ENCODE measurements at places on chromosomes 4 and X.

DNA sequence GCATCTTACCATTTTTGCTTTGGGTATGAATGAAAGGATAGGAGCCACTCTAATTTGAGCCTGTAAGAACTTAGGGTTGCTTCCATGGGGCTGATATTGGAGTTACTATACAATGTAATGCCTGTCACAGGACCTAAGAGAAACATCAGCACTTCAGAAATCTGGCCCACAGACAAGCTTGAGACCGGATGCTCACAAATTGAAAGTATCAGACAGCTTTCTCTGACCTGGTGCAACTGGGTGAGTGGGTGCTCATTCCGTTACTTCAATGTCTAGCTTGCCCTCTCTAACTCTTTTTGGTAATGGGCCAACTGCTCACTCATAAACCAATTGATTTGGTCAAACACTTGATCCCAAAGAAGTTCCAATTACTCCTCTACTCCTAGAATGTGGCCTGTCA is 62.1 kb downstream of the GPC4 start:
- no peak for DNase-seq

GRCh38 chr4:95532305-95532704 is 16.5 kb downstream of the UNC5C start:
- DNase-seq = no peak

GRCh38 chr4:179634862-179635261 is 2192.6 kb upstream of the AGA start:
- no peak for DNase-seq

GRCh38 chrX:10121787-10122186 is 35.0 kb upstream of the CLCN4 start:
- DNase-seq = no peak

DNA sequence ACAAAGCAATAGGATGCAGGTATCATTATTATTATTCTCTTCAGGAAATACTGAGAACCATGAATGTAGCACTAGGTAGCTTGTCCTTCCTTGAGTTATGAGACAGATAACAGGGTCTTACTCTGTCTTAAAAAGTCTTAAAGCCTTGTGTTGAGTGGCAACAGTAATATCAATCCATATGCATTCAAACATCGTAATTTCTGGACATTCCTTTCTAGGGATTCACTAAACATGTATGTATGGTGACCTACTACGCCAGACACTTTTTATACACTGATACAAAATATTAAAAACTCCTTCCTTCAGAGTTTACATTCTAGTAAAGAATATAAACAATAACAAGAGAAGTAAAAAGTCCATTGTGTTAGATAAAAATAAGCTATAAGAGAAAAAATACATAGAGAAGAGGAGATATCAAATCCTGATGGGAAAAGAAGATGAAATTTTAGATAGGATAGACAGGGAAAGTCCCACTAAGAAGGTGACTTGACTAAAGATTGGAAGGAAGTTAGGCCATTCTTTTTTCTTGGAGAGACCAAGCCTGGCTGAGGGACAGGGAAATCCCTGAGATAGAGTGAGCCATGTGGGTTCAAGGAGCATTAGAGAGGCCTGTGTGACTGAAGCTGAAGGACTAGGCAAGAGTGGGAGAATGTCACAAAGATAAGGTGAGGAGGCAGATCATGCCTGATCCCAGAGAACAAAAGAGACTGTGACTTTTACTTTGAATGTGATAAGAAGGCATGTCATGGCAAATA is 5.0 kb upstream of the DDX60L start:
- DNase-seq = no peak

DNA sequence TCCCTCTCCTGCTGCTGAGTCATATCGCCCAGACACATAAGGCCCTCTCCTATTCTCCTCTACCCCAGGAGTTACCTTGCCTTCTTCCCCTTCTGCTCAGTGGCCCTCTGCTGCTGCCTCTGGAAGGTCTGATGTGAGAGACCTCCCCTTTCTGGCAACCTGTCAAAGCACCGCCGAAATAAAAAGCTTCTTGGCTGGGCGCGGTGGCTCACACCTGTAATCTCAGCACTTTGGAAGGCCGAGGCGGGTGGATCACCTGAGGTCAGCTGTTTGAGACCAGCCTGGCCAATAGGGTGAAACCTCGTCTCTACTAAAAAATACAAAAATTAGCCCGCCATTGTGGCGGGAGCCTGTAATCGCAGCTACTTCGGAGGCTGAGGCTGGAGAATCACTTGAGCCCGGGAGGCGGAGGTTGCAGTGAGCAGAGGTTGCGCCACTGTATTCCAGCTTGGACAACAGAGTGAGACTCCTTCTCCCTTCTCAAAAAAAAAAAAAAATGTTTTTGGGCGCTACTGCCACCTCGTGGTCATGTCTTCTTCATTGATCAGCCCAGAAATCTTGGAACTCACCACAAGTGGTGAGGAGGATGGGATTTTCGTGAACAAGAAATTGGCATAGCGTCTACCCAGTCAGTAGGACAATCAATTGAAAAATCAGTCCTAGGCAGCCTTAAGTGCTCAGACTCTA is 8.6 kb upstream of the ZXDA start:
- DNase-seq = peak; percentile 61

GRCh38 chr4:173365359-173365996 is 5.3 kb upstream of the SAP30 start:
- DNase-seq = no peak

GRCh38 chrX:57156397-57157049 is 19.3 kb upstream of the SPIN2A start:
- DNase-seq = peak; percentile 65

GRCh38 chrX:140710710-140711109 is 1.2 kb downstream of the LINC00632 start:
- DNase-seq = no peak

- no peak for DNase-seq
Measured at GRCh38 chr4:84968925-84969324, 2.4 kb upstream of the WDFY3 start.

- no peak for DNase-seq
Measured at GRCh38 chrX:97843200-97843811, 959.6 kb downstream of the RPA4 start.

DNA sequence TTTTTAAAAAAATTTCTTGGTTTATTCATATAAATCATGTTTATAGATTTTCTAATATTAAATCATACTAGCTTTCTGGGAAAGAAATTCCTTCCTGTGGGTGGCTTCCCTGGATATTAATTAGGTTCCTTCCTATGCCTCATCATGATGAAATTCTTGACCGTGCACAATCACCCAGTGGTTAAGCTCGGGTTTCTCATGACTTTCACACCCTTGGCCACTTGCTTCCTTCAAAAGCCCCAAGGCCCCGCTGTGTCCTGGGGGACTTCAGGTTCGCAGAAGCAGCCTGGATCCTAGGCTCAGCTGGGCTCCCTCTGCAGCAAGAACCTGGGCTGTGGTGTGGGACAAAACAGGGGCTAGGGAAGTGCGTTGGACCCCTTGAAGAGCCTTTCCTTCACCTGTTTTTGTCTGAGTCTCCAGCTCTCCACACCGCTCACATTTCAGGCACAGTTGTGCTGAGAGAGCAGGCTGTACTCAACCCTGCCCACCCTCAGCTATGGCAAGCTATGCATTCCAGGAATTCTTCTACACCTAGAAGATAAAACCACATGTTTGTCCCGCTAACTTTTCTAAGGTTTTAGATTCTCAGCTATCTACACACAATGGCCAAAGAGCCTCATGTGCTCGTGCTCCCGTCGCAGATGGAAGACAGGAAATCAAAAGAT is 48.9 kb upstream of the TMSB15B start:
- no peak for DNase-seq

DNA sequence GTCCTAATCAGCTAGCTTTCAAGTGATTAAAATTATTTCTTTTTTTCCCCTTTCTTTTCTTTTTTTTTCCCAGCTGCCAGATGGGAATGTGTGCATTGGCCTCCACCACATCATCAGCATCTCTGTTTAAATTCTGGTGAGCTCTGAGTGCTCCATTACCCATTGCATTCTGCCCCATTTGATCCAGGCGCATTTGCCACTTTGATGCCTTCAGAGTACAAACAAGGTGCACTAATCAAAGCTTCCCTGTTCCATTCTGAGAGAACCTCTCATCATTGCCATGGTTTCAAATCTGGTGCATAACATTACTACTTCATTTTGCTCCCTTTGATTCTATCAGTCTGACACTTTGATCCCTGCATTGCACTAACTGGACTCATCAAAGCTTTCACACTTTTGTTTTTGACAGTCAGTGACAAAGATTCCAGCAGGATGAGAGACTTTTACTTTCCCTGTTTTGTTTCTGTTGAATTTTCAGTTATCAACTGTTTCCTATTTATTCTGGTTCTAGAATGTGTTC is 238.8 kb upstream of the PCDH10 start:
- no peak for DNase-seq

- peak; percentile 30 for DNase-seq
Measured at GRCh38 chr4:145735347-145735675, 55.4 kb downstream of the C4orf51 start.

- DNase-seq = no peak
Measured at GRCh38 chr4:145183023-145183422, 2.6 kb upstream of the OTUD4 start.

DNA sequence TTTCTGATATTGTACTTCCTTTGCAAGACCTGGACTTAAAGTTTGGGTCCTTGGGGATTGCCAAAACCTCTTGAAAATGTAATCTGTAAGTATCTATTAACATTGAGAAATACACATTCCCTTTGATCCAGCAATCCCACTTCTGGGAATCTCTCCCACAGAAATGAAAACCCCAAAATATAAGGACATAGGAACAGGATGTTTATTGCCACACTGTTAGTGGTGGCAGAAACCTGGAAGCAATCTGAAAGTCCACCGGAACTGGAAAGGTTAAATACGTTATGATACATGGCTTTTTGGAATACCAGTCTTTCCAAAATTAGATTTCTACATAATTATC is 71.2 kb upstream of the STX18 start:
- DNase-seq = no peak

GRCh38 chrX:69501429-69501828 is 2.7 kb upstream of the NALF2 start:
- peak; percentile 17 for DNase-seq

DNA sequence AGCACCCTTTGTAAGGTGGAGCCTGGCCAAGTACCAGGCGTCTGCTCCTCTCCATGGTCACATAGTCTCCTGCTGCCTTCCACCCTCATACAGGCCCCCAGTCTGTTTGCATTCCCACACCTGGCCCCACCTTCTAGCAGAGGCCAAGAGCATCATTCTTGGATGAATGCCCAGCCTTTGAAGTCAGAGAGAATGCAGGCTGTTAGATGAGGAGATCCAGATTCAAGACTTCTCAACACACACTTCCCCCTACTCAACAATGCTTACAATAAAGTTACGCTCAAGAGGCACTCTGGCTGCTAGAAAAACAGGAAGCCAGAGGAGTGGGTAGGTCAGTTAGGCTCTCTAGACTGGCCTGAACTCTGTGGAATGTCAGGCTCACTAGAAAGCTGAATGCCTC is 43.3 kb downstream of the SHROOM4 start:
- peak; percentile 89 for DNase-seq

DNA sequence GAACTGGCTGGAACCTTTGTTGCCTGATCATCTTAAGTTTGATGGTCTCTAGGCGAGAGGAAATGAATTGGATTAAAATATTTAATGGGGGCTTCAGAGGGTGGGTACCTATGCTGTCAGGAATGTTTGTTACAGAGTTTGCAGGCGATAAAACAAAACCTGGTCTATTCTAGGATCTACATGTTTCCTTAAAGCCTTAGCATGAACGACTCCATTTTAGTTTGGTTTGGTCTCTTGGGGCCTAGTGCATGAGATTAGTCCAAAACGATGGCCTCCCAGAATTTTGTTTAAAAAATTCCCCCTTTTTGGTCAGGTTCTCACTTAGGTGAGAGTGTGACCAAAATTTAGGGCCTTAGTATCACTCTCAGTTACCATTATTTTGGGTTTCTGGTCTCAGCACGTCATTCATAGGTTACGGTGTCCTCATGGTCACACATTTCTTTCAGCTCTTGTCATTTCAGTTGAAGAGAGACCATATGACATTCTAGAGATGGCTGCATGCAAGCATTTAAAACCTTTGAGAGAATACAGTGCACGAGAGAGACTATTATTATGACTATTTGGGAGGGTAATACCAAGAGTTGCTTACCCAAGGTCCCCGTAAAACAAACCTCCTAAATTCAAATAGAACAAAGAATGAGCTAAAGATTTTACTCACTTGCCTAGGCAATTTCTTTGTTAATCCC is 13.8 kb downstream of the MOB1B start:
- no peak for DNase-seq

DNA sequence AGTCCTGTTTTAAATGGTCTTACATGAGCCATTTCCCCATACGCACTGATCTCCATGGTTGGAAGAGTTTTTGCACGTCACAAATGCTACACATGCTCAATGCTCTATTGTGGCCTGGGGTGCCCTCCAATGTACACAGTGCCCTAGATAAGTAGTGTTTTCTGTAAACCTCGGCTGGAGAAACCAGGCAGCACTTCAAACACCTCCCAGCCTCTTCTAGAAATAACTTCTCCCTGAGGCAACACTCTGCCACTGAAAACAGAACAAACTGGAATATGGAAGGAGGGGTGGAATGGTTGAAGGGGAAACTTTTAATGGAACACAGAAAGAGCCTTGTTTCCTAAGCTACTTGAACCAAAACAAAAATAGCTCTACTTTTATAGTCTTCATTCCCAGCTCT is 123.9 kb upstream of the CBR4 start:
- DNase-seq = no peak

DNA sequence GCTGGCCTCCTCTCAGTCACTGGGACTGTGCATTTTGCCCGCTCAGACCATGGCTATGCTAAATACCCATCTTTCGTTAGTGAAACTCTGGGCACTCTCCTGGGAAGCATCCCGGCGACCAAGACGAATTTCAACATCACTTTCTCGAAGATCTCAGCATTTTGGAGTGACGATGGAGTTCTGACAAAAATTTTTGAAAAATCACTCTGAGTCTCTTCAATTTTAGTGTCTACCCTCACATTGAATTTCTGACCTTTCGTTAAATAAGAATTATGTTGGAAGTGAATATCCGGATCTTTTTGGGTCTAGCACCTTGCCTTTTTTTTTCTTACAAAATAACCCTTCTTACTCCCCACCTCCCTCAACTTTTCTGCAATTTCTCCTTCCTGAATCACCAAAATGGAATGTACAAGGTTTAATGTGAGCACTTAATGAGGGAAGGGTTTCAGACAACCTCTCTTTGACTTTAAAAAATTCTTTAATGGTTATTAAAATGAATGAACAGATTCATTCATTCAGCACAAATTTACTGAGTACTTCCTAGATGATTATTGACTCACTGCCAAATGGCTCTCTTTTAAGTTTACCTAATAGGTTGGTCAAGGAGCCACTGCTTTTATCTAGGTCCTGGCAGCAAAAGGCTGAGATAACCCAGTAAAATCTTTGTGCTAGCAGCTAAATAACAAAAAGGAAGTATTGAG is 746 bp upstream of the AADAT start:
- DNase-seq = peak; percentile 8
